Immature natural killer cell (primary cell): ENCODE measurements at places on chromosomes 2 and 18. TPM values are rescaled to one million over a fixed set of nuclear protein-coding genes. Genes with fewer than 3 reads are reported as not detected.

DNA sequence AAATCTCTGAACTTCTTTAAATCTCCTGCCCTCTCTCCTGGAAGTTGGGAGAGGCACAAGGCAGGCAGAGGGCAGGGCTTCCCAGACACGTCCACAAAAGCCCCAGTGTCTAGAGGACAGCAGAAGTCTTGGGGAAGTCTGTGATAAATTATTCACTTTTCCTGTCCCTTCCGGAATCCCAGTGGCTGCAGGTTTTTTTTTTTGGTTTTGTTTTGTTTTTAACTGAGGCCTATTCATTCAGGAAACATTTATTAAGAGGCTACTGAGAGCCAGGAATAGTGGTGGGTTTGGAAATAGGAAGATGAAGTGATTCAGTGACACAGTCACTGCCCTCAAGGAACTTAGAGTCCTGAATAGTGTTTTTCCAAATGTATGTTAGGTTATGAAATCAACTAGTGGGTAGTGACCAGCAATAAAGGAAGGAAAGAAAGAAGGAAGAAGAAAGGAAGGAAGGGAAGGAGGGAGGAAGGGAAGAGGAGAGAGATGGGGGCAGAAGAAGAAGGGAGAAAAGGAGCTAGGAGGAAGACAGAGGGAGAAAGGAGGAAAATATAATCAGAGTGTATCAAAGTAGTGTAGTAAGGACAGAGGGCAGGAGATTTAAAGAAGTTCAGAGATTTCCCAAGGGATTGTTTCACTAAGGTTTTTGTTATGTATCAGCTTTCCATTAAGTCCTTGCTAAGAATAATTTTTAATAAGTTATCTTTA lies 98.9 kb upstream of the ZFP36L2 start:
- H3K27ac ChIP-seq: no peak overlapping the region
- no peaks in the 10 kb centered on the region for H3K27me3 ChIP-seq
- H3K4me3 ChIP-seq: no peak overlapping the region

DNA sequence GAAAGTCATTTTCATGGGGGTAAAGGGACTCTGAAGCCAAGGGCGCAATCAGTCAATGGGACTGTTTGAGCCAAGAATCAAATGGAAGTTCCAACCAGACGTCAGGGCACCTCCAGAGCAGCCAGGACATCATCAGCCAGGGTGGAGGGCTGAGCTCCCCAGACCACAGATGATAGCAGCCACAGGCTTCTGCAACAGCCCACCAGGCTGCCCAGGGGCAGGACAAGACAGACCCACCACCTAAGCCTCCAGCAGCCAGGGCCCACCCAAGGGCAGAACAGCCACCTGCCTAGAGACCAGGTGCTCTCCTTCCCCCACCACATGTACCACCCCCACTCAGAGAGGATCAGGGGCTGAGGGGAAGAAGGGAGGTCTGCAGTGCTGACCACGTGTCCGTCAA lies 53.8 kb upstream of the SLC66A3 start:
- DNase-seq: no peak
- no peaks in the 10 kb centered on the region for H3K36me3 ChIP-seq
- no peak overlapping the region for H3K27ac ChIP-seq
- no peaks in the 10 kb centered on the region for H3K27me3 ChIP-seq

GRCh38 chr2:193153576-193153975 lies 958.8 kb upstream of the TMEFF2 start:
- no peaks in the 10 kb centered on the region for H3K27me3 ChIP-seq
- no peak overlapping the region for H3K27ac ChIP-seq
- no peak for DNase-seq
- no peaks in the 10 kb centered on the region for H3K4me1 ChIP-seq
- no peaks in the 10 kb centered on the region for H3K36me3 ChIP-seq

DNA sequence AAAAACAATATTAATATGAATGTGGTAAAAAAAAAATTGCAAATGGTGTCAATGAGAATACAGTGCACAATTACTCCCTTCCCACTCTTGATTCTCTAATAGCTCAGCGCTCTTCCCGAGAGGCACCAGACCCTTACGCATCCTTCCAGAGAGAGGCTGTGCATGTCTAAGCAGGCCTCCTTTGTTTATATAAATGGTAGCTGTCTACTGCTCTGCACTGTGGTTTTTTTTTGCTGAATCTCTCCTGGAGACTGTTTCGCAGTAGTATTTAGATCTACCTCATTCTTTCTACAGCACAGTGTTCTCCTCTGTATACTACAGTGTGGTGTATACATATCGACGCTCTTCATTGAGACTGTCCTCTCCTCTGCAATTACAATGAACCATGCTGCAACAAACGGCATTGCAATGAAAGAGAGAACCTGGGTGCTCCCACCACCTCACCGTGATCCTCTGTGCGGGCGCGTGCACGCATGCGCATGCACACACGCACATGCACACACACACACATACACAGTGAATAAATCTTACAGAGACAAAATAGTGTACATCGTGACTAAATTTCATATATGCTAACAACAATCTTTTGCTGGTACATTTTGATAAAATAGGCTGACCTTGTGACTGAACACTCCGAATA lies 19.4 kb downstream of the SEPTIN10 start:
- no peak for DNase-seq
- no peak overlapping the region for H3K4me3 ChIP-seq
- no peaks in the 10 kb centered on the region for H3K36me3 ChIP-seq
- H3K27ac ChIP-seq: no peak overlapping the region
- H3K27me3 ChIP-seq: peaks cover 6% of the 10 kb centered on the region
- H3K4me1 ChIP-seq: no peaks in the 10 kb centered on the region

The PLEKHB2 gene
- 112 TPM for polyA plus RNA-seq

GRCh38 chr2:65040400-65041261 lies 15.6 kb upstream of the CEP68 start:
- H3K4me3 ChIP-seq: peak overlapping the region; percentile 71
- H3K4me1 ChIP-seq: peaks cover 10% of the 10 kb centered on the region
- peaks cover 8% of the 10 kb centered on the region for H3K36me3 ChIP-seq
- no peak overlapping the region for H3K27ac ChIP-seq

DNA sequence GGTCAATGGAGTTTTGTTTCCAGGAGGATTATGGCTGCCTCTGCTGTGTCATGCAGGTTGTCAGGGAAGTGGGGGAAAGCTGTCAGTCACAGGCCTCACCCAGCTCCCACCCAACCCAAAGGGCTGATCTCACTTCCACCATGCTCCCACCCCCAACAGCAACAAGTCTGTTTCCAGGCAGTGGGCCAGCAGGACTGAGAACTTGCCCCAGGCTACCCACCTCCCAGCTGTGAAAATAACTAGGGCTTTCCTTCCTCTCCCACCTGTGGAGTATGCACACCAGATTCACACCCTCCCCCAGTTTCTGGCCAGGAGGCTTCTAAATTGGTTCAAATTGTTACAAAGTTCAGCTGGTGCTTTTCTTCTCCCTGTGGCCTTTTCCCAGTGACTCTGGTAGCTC lies 95.6 kb upstream of the ACVR1 start:
- H3K4me3 ChIP-seq: no peak overlapping the region
- no peaks in the 10 kb centered on the region for H3K27me3 ChIP-seq
- no peak overlapping the region for H3K27ac ChIP-seq
- no peaks in the 10 kb centered on the region for H3K4me1 ChIP-seq
- H3K36me3 ChIP-seq: no peaks in the 10 kb centered on the region
- no peak for DNase-seq

The CKAP2L gene
- polyA plus RNA-seq: 0.08 TPM

GRCh38 chr2:28751956-28752630 lies 463 bp downstream of the PPP1CB start:
- H3K4me1 ChIP-seq: peaks cover 62% of the 10 kb centered on the region
- no peaks in the 10 kb centered on the region for H3K36me3 ChIP-seq
- H3K27me3 ChIP-seq: peaks cover 13% of the 10 kb centered on the region
- DNase-seq: no peak
- H3K4me3 ChIP-seq: peak overlapping the region; percentile 90

- peaks cover 19% of the 10 kb centered on the region for H3K4me1 ChIP-seq
- peaks cover 7% of the 10 kb centered on the region for H3K27me3 ChIP-seq
- no peak for DNase-seq
Observed at GRCh38 chr2:183079139-183079775, 710 bp downstream of the DUSP19 start.

DNA sequence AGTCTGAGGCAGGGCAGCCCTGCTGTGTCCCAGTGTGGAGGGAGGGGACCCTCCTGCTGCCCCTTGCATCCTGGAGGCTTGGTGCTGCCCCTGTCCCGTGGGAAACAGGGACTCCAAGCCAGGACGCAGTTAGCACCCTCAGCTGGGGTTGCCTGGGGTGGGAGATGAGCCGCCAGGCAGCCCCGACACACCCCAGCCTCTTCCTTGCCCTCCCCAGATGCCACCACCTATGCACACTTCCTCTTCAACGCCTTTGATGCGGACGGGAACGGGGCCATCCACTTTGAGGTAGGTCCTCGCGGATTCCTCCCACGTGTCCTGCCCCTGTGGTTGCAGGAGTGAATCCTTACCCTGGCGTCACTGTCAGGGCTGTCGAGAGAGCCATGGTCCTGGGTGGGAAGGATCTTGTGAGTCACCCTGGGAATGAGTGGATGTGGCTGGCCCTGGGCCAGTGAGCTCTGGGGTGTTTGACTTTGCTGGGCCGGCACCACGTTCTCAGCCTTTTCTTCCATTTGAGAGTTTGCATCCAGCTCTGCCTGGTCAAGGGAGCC lies 27.5 kb upstream of the FAHD2A start:
- H3K27me3 ChIP-seq: no peaks in the 10 kb centered on the region
- no peak for DNase-seq
- H3K27ac ChIP-seq: no peak overlapping the region
- no peak overlapping the region for H3K4me3 ChIP-seq
- H3K36me3 ChIP-seq: no peaks in the 10 kb centered on the region

DNA sequence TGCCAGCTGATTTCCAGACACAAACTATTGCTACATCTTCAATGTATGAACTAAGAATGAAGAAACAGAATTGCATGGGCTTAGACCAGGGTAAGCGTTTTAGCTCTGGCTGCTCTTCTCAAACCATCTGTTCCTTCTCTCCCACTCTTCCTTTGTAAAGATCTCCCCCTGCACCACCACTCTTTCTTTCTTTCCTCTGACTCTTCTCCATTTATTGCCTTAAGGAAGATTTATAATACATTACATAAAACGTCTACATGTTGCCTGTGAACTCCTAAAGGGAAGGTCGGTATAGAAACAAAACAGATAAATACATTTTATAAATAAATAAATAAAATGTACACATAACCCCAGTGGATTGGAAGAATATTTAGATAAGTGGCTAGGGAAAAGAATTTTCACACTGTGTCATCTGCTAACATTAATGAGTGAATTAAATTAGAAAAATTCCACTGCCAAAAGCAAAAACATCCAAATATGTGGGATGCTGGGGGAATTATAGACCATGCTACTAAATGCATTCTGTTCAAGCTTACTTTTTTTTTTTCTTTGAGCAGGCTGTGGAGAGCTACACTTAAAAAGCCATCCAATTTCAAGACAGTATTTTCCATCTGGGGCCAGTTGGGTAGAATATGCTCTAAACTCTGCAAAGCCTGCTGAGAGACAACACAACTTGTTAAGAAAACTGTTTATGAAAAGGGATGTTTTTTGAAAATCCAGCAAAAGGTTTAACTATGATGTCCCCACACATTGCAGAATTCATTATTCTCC lies 41.5 kb downstream of the NCKAP5 start:
- DNase-seq: no peak
- no peaks in the 10 kb centered on the region for H3K4me1 ChIP-seq
- H3K36me3 ChIP-seq: no peaks in the 10 kb centered on the region
- H3K27ac ChIP-seq: no peak overlapping the region
- no peaks in the 10 kb centered on the region for H3K27me3 ChIP-seq

- no peak overlapping the region for H3K4me3 ChIP-seq
- no peak for DNase-seq
- no peaks in the 10 kb centered on the region for H3K4me1 ChIP-seq
- no peaks in the 10 kb centered on the region for H3K36me3 ChIP-seq
- no peak overlapping the region for H3K27ac ChIP-seq
- peaks cover 4% of the 10 kb centered on the region for H3K27me3 ChIP-seq
Observed at GRCh38 chr18:73099759-73100158, 232.0 kb upstream of the NETO1 start.

DNA sequence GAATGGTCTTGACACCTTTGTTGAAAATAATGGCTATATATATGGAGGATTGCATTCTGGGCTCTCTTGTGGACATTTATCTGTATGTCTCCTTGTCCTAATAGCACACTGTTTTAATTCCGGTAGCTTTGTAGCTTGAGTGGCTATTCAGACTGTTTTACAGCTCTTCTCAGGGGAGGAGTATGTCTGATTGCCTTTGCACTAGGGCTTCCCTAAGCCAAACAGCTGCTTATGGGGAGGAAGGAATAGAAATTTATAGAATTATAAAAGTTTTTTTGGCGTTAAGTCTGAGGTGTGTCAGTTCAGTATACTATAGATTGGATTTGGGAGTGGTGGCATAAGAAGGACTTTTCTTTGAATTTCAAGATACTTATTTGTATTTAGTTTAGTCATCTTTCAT lies 12.6 kb downstream of the SEH1L start:
- no peaks in the 10 kb centered on the region for H3K4me1 ChIP-seq
- H3K4me3 ChIP-seq: no peak overlapping the region
- no peaks in the 10 kb centered on the region for H3K27me3 ChIP-seq
- no peak for DNase-seq
- H3K27ac ChIP-seq: no peak overlapping the region
- peaks cover 20% of the 10 kb centered on the region for H3K36me3 ChIP-seq

DNA sequence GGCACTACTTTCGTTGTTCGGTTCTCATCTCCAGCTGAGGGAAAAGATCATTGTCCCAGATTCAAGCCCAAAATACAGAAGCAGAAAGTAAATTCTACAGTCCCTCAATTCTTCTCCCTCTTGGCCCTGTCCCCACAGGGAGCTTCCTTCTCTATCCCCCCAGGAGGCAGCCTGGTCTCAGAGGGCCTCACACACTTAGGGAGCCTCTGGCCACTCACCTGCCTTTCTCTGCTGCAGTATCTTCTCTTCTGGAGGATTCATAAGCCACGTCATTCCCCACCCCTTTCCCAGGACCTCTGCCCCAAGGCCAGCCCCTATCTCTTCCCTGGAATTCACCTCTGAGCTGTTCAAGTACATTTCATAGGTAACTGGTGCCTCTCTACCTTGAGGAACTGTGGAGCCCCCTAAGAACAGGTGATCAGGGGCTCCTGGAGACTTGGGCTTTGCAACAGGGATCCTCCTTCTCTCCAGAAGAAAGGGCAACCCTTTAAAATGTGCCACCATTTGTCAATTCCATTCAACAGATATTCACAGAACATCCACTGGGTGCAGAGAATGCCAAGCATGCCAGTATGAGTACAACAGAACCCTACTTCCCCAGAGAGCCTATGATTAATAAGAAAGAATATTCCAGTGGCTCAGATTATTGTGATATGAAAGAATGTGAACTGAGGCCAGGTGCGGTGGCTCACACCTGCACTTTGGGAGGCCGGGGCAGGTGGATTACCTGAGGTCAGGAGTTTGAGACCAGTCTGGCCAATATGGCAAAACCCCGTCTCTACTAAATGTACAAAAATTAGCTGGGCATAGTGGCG lies 72.9 kb downstream of the CIB4 start:
- DNase-seq: no peak
- no peaks in the 10 kb centered on the region for H3K36me3 ChIP-seq
- H3K27me3 ChIP-seq: peaks cover 12% of the 10 kb centered on the region
- H3K4me3 ChIP-seq: no peak overlapping the region
- no peak overlapping the region for H3K27ac ChIP-seq
